DMS53 (cell line): ENCODE measurements at places on chromosomes 1 and 21.
A peak's percentile ranks its signal among the peaks of the same experiment; 100 is the strongest.

DNA sequence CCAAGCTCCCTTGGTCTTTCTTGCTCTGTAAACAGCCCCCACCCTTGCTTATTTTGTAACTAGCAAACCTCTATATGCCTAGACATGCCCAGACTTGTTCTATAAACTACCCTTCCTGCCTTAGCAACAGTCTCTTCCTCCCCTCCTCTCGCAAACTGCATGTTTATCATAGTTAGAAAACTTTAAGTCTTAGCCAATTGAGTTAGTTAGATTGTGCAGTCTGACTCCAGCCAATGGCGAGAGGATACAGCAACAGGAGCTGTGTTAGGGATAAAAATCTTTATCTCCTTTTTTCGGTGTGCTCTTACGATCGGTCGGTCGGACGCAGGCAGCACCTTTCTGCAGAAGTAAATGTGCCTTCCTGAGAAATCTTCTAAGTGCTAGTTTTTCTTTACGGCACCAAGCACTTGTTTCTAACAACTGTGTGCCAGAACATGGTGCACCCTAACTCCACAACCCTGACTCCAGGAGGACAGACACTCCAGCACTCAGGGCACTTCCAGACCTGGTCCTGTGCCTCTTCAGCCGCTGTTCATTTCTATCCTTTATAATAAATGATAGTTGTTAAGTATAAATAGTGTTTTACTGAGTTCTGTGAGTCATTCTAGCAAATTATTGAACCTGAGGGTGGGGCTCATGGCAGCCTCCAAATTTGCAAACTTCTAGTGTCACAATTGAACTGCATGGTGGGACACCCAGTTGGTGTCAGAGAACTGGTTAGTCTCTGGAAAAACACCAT lies 25.7 kb upstream of the GNG4 start:
- peak; percentile 26 for DNase-seq

GRCh38 chr1:88773540-88774150 lies 89.6 kb downstream of the PKN2 start:
- peak; percentile 51 for DNase-seq

DNA sequence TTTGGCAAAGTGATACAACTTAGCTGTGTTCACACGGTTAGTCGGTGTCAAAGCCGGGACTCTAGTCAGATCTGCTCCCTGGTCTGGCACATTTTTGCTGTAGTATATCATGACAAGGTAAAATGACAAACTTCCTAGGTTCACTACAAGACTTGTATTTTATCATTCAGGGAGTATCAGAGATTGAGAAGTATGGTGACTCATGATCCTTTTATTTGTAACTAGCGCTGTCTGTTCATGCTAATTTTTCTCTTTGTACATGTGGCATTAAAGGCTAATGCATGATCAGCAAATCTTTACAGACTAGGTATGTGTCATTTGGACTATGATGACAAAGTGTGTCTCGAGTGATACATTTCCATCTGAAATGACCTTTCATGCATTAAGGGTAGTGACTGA lies 326.7 kb downstream of the SIPA1L2 start:
- no peak for DNase-seq

DNA sequence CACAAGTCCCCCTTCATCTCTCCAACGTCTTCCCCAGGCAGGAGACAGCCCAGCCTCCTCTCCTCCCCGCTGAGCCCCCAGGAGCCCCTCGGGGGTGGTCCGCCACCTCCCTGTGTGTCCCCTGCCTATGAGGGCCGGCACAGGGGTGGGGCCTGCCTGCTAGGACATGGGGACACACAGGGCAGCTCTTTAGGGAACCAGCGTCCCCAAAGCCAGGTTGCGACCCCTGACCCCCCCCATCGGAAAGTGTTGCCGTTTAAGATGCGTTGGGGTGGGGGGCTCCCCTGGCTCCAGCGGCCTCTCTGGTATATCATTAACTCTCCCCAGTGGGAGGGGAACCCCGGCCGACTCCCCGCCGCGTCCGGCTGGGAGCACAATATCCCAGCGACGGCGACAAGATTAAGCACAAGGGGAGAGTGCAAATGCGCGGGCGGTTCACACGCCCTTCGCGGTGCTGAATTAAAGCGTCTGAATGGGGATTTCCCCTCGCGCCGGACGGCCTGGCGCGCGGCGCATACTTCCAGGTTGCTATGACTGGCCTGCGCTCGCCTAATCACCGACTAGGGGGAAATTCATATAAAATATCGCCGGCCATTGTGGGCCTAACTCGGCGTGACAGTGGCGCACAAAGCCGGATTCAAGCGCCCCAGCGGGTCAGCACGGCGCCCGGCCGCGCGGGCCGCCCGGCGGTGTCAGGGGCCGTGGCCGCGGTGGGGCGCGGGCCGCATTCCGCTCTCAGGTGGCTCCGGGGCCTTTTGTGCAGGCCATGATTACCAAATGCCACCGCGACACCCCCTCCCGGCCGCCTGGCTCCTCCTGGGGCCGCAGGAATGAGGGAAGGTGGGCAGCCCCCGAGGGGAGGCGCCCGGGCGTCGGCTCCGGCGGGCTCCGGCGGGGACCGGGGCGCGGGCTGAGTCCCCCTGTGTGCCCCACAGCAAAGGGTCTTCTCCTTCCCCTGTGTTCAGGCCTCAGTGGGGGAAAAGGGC lies 30.9 kb downstream of the WNT3A start:
- peak; percentile 56 for DNase-seq

DNA sequence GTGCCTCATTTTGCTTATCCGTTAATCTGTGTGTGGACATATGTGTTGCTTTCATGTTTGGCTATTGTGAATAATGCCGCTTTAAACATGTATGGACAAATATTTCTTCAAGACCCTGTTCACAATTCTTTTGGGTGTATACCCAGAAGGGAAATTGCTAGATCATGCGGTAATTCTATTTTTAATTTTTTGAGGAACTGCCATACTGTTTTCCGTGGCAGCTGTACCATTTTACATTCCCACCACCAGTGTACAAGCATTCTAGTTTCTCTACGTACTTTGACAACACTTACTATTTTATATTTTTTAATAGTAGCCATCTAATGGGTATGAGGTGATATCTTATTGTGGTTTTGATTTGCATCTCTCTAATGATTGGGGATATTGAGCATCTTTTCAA lies 7.1 kb upstream of the NID1 start:
- no peak for DNase-seq

GRCh38 chr21:38556390-38556789 lies 58.1 kb upstream of the ERG start:
- DNase-seq: no peak

DNA sequence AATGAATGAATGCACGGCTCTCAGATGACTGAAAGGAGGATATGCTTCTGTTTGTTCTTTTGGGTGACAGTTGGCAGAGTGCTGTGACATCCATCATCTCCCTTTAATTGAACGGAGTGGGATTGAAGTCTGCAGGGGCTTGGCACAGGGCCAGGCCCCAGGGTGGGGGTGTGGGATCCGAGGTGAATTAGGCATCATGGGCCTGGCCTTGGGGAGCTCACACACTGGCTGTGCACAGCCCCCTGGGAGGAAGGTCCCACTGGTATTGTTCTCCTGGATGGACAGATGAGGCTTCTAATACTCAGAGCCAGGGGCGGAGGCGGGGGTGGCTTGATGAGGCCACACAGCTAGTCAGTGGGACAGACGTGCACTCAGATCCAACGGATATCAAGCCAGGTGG lies 19.3 kb downstream of the EPHB2 start:
- DNase-seq: no peak

DNA sequence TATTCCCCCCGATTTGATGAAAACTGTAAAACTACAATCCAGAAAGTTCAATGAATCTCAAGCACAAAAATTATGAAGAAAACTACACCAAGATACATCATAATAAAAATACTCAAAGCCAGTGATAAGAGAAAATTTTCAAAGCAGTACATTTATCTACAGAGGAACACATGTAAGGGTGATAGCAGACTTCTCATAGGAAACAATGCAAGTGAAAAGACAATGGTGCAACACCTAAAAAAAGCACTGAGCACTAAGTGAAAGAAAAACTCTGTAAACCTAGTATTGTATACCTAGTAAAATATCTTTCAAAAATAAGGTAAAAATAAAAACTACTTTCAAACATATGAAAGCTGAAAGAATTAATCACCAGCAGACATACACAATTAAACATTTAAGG lies 76.1 kb upstream of the IRF2BP2 start:
- DNase-seq: peak; percentile 32

DNA sequence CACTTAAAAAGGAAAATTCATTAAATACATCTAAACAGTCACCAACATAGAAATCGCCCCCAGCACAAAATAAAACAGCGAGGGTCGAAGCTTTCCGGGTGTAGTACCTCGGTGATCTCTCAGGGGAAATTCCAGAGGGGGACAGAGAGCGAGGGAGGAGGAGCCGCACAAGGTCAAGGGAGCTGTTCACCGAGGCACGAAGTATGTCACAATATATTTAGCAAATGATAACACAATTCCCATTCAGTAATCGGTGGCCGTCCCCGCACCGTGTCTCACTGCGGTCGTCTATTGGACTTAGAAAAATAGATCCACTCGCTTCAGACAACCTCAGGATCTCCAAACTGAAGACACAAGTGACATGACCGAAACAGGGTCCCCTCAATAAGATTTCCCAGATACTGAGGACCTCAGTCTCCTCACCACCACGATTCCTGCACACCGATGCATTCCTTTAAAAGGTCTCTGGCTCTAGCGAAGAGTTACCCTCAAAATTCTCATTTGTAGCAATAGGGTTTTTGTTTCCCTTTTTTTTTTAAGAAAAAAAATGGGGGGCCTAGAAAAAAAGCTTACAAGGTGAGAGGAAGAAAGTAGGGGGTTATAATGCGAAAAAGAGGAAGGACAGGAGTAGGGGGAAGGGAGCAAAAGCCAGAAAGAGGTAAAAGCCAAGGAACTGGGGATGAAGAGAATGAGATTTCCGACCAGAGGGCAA lies 1.1 kb downstream of the LPGAT1 start:
- DNase-seq: peak; percentile 57

DNA sequence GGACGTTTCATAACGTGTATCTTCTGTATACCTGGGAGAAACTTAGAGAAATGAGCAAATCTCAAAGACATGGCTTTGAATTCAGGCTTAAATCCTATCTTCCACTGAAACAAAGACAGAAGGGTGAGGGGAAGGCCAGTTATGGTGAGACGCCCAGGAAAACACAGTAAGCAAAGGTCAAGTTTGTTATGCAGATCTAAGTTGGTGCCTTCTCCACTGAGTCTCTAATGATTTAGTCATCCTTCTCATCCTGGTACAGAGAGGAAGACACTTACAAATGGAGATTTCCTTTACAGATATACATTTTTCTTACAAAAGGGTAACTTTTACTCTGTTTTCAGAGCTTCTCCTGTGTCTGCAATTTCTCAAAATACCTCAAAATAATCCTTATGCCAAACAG lies 64.4 kb downstream of the MAP3K7CL start:
- DNase-seq: no peak

GRCh38 chr1:1116701-1117468 lies 996 bp upstream of the C1orf159 start:
- peak; percentile 71 for DNase-seq

DNA sequence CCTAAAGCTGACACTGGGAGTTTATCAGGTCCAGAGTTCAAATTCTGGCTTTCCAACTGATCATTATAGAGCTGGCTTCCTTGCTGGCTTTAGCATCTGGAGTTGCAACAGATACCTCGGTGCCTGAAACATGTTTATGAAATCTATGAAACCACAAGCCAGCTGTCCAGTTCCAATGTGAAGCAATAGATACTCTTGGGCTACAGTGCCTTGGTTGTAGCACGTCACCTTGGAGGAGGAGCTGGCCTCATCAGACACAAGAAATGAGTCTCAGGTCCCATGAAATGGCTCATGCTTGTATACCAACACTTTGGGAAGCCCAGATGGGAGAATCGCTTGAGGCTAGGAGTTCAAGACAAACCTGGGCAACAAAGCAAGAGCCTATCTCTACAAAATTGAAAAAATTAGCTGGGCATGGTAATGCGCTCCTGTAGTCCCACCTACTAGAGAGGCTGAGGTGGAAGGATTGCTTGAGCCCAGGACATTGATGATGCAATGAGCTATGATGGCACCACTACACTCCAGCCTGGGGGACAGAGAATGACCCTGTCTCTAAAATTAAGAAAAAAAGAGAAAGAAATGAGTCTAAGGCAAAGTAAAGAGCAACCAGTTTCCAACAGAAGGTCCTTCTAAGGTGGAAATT lies 132.5 kb upstream of the ZNF648 start:
- no peak for DNase-seq

DNA sequence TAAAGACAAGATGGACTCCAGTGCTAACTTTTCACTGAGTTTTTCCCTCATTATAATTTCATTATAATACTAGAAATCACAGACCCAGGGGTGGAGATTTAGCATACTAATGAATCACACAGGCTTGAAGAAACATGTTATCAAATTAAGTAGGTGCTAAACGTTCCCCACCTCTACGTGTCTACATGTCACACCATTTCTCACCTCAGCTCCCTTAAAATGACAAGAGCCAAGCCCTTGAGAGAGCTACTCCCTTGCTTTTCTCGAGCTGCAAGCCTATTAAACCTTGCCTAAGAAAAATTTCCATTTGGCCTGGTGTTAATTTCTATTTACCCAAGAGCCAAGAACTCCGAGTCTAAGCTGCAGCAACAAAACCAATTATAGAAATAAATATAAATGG lies 396.3 kb upstream of the NEGR1 start:
- no peak for DNase-seq

DNA sequence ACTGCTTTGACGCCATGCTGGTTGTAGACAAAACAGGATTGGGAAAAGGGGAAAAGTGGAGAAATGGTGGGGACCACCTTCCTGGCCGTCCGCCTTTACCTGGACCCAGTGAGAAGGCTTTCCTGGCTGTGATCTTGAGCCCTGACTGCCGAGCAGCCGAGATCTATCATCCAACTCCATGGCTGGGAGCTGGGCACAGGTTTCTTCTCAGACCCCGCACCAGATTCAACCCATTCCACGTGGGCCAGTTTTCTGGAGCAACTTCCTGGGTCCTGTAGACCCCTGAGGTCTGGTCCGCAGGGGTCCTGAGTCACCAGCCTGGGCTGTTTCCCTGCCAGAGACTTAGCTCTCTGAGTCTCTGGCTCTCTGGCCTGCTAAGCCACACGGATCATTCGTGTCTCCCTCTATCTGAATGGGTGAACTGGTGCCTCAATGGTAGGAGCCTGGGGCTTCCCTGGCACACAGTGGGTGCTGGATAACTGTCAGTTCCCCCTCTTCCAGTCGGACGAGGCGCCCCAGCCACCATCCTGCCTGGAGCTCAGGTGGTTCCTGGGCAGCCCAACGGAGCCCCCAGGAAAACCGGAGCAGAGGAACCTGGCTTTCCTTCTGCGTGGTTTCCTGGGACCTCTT lies 4.5 kb upstream of the NPHP4 start:
- no peak for DNase-seq
